Activated CD8-positive, alpha-beta T cell treated with anti-CD3 and anti-CD28 coated beads, Interleukin-2, amount 10 ng/mL, durations not matched to agents 7 days and 5 days (primary cell): ENCODE measurements at places on chromosomes 12 and 14.

- DNase-seq: no peak
Measured at GRCh38 chr12:64010069-64010686, 165.7 kb downstream of the SRGAP1 start.

GRCh38 chr12:29763301-29763683, 20.4 kb downstream of the TMTC1 start:
- no peak for DNase-seq

DNA sequence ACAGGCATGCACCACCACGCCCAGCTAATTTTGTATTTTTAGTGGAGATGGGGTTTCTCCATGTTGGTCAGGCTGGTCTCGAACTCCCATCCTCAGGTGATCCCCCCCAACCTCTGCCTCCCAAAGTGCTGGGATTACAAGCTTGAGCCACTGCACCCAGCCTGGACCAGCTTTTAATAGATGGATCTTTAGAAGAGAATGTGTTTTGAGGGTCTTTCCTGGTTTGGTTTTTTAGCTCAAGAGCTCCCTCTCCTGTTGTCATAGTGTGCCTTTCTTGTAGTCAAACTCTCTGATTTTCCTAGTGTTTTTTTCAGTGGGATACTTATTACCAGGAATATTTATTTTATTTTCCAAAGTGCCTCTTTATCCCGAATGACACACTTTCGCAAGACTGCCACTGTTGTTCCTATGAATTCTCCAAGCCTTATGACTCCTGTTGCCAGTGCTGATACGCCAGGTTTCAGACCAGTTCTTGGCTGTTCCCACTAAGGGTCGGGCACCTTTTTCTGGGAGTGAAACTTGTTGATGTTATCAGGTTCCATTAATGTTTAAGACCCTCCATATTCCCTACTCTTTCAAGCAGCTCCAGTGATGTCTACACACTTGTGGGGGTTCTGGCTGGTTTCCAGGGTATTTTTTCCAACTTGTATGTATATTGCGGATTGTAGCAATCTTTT, 31.5 kb upstream of the LIMA1 start:
- no peak for DNase-seq

DNA sequence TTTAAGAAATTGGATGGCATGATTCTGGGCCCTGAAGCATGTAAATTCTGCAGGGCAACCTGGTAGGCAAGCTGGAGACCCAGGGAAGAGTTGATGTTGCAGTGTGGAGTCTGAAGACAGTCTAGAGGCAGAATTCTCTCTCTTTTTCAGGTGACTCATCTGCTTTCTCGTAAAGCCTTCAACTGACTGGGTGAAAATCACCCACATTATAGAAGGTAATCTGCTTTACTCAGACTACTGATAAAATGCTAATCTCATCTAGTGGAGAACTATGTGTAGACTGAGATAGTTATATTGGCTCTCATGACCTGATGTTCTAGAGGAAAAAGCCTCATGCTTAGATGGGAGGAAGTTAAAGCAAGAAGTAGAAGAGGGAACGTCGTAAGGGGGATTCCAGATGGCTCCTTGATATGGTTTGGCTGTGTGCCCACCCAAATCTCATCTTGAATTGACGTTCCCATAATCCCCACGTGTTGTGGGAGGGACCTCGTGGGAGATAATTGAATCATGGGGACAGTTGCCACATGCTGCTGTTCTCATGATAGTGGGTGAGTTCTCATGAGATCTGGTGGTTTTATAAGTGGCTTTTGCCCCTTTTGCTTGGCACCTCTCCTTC, 723.8 kb downstream of the BCL11B start:
- DNase-seq: no peak

DNA sequence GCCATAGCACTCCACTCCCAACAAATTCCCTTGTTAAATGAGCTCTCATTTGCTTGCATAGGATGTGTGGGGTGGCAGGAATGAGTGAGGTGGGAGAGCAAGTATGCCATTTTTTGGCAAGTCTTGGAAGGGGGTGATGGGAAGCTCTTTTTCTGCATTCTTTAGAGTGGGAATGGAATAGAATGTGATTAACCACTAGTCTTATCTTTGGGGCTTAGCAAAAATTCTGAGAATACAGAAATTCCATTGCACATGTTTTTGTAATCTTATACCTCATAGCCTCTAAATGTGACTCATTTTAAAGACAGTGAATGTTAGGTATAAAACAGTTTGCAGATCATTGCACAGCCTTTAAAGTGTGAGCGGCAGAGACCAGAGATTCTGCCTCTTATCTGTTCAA, 28.4 kb upstream of the NEDD1 start:
- no peak for DNase-seq

DNA sequence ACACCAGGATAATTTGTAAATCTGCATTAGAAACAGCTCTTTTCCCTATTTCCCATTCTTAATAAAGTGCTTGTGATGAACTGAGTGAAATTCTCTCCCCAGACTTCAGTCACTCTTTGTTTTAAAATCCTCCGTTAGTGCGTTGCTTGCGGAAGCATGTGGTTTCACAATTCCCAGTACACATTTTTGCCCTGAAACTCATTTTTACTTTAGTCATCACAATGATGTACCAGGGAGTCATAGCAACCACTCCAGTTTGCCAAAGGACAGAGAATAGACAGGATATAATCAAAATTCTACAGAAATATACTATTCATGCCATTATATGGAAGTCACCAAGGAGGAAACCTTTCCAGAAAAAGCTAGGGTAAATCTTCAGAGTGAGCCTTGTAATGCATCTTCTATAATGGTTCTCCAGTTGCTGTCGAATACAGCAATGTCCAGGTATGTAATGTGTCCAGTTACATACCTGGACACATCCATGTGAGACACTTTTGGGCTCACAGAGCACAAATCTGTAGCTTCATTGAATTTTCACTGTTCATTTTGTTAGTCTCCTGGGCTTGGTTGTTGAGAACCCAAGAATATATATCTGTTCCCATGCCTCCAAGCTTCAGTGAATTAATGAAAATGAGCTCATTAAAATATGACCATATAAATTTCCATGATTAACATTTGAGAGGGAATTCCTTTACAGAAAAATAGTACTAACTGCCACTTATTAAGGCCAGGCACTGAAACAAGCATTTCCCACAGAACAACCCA, 57.8 kb downstream of the GPR135 start:
- no peak for DNase-seq

DNA sequence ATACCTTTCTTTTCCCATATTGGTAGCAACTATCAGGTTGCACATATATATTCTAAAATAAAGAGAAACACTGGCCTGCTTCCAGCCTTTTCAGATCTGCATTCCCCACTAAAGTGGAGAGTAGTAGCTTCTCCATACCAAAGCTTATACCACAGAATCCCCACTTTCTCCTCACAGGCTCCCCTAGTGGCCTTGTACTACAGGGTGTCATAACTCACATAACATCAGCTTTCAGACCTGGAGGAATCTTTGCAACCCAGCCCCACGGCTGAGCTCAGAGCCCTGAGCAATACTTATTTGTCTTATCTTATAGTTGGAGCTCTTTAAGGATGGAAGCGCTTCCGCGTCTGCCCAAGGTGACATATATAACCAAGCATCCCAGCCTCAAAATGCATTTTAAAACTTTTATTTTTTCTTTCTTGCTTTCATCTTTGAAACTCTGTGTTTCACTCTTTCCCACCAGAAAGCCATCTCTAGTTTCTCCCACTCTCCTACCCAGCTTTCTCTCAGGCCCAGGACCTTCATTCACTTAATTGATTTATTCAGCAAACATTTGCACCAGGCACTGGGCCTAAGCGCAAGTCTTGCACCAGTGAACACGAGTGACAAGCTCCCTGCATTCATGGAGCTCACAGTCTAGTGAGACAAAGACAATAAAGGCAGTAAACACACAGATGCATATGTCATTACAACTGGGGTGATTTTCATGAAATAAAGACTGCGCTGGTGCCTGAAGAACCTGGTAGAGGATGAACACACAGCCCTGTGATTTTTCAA, 254.7 kb downstream of the IPO8 start:
- DNase-seq: no peak
